ENCODE measurements at places on chromosomes 16 and 17.

DNA sequence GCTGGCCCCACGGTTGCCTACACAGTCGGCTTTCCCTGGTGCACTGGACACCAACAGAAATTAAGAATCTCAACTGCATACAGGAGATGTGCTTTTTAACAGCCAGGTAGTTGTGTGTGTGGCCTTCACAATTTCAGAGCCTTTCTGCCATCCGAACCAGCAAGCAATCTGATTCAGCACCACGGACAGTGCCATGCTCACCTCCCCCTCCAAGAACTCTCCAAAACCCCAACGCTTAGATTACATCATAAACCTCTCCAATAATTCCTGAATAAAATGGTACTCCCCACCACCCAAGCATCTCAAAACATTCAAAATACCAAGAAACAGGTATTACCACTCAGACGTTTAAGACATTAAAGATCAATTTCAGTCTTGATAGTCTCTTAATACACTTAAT, 31.8 kb downstream of the USP7 start:
- DNase-seq = peak; percentile 70

GRCh38 chr16:86942151-86943051, 364.1 kb downstream of the FOXL1 start:
- no peak for DNase-seq

DNA sequence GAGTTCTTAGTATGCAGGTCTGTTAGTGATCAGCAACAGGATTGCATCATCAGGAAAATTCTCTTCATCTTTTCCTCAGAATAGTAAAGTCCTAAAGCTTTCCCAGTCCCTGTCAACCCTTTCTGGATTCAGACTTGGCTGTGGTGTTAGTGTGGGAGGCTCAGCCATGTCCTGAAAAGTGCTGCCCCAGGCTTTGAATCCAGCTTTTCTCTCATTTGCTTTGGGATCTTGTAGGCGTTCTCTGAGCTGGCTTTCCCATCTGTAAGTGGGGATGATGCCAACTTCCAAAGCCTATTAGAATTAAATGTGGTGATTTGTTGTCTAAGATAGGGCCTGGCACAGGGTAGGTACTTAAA, 3.0 kb downstream of the ALKBH5 start:
- DNase-seq = no peak

DNA sequence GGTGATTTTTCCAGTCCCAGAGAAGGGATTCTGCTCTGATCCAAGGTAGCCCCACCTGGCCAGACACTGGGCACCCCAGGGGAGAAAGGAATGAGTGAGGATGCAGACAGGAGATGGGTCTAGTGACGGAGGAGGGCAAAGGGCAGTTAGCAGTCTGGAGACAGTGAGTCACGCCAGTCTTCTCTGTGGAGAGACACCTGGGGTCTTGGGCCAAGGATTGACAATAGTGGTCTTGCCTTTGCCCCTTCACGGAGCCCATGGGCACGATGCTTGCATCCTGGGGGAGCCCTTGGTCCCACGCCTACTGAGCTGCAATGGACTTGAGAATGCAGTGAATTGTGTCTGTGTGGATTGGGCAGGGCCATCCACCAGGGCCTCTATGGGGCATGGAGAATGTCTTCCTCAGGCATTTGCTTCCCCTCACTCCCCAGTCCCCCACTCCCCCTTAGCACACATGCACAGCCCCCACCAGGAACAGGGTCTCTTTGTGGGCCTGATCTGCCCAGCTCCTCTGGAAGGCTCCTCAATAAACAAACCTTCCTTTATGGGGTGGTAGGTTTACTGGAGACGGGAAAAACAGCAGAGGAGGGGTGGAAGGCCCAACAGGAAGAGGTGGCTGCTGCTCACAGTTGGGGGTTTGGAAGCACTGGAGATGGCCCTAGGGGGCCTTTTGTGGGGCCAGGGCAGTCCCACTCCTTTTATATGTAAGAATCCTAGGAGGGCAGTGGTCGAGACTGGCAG, 1.4 kb downstream of the CHAD start:
- DNase-seq = no peak

GRCh38 chr17:70961341-70961740, 792.0 kb downstream of the KCNJ2 start:
- DNase-seq = no peak

DNA sequence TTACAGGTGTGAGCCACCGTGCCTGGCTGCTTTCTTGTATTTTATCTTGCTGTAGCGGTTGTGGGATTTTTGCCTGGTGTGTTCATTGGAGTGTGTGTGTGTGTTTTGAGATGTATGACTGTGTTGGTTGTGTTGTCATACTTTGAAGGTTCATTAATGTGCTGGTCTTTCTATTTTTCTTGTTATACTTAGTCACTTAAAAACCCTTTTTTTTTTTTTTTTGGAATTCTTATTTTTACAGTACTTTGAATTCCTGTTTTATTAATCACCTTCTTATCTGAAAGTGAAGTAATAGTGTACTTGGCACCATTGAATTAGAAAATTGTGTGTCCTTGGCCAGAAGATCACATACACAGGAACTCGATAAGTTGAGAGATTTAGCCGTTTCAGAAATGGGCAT, 30.2 kb downstream of the TENT4B start:
- no peak for DNase-seq

DNA sequence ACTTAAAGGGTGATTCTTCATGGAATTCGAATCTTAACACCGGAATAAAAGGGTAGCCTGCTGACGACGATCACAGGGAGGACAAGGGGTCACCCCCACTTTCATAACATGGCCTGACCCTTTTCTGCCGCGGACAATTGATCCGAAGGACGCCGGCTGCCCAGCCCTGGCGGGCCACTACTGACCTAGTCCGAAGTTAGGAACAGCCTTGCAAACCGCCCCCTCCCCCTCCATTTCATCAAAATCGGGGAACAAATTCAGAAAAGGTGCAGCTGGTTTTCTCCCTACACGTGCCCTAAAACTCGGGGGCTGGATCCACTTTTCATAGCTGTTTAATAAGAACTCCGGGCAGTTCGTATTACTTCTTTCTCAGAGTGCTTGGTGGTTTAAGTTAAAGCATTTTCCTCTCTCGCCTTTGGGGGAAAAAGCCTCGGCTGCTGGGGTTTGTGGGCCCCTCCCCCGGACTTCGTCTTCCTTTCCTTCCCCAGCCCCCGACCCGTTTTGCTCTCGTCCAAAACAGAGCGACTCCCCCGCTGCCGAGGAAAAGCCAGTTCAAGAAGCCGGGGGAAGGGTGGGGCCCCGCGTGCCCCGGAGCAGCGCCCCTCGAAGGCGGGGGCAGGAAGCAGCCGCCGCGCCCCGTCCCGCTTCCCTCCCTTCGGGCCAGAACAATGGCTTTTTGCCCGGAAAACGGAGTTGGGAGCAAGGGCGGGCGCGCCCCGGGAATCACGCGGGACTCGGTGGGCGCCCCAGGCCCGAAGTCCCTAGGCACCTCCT, 641 bp upstream of the CBX2 start:
- no peak for DNase-seq

- no peak for DNase-seq
Measured at GRCh38 chr16:3021449-3022207, 1.5 kb downstream of the TNFRSF12A start.

DNA sequence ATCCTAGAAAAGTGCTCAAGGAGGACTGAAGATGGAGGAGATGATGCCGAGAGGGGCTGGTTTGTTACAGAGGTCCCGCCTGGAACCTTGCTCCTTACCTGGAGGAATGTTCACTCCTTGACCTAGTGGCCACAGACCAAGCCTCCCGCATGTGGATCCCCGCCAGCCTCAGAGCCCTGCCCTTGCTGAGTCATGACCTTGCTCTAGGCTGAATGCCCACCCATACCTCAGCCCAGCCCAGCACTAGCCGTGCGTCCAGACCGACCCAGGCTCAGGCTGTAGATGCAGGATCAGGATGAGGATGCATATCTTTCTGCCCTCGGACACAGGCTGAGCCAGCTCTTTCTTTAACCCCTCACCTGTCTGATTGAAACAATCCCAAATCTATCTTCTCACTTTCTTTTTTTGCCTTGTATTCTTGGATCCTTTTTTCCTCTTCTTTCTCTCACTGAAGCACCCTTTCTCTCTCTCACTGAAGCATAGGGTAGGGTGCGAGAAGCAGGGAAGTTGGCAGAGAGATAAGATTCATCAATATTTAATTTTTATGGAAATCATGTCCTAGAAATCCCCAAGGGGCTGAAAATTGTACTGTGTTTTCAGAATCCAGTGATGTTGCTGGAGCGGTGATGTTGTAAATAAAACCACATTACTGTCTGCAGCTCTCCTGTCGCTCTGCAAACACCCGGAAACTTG, 34.9 kb downstream of the WSCD1 start:
- no peak for DNase-seq

GRCh38 chr17:39709998-39710964, 10.4 kb downstream of the ERBB2 start:
- no peak for DNase-seq

GRCh38 chr17:68993112-68993511, 37.9 kb upstream of the ABCA8 start:
- DNase-seq = no peak

GRCh38 chr16:50040018-50040417, 15.0 kb downstream of the CNEP1R1 start:
- DNase-seq = no peak

- DNase-seq = no peak
Measured at GRCh38 chr17:62661337-62661736, 33.9 kb downstream of the MRC2 start.

DNA sequence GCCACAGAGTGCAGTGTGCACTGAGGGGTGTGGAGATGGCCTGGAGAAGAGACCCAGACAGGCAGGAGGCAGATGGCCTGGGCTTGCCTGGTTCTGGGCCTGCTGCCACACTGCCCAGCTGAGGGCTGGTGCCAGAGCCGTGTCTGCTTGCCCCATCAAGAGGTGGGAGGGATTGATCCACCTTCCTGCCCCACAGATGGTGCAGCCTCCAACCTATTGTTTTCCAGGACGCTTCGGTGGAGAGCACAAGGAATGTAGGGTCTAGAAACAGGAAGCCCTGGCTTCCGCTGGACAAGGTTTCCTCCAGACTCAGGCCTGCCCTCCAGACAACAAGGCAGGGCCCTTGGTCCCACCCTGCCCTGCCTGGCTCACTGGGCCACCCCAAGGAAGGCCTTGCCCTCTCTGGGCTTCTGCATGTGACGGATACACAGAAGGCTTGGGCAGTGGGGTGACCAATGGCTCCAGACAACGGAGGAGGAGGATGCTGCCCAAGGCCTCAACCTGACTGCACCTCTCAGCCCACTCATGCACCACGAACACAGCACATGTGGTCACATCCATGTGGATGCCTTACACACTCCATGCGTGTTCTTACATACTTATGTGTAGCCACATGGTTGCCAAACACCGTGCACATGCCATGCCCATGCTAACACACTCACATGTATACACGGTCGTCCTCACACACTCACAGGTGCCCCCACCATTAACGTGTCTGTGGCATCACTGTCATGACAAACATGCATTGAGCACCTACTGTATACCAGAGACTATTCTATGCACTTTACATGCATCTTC, 6.5 kb upstream of the CDH5 start:
- no peak for DNase-seq

- DNase-seq = peak; percentile 11
Measured at GRCh38 chr17:35373534-35373983, at the start of gene SLFN11. TSS of gene SLFN11 (minus strand) at chr17:35373621. CDS start at chr17:35363807, 9,814 bp downstream.

DNA sequence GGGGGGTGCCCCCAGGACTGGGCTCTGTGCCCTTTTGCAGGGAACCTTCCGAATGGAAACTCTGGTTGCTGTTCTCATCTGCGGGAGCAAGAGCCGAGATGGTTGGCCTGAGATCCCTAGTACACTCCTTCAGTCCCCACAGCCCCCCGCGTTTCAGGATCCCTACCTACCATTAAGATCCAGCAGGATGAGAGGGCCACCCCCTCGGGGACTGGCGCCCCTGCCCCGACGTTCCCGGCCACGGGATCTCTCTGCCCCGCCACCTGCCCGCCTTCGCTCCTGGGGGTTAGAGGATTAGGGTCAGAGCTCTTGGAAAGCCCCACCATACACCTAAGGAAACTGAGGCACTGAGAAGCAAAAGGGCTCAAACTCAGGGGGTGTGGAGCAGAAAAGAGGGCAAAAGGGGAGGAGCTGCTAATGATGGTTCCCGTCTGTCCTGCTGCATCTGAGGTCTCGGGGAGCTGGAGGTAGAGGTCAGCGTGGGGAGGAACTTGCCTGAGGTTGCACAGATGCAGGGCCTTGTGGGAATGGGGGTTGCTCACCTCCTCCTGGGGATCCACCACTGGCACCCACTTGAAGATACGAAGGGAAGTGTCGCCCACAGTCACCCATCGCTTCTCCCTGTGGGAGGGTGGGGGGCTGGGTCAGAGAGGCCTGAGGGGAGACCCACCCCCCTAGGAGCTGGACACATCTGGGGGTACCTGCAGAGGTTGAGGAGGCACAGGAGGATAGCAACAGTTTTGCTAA, 1.0 kb downstream of the BCL7C start:
- no peak for DNase-seq

GRCh38 chr16:84629580-84629979, 11.7 kb upstream of the COTL1 start:
- DNase-seq = no peak

DNA sequence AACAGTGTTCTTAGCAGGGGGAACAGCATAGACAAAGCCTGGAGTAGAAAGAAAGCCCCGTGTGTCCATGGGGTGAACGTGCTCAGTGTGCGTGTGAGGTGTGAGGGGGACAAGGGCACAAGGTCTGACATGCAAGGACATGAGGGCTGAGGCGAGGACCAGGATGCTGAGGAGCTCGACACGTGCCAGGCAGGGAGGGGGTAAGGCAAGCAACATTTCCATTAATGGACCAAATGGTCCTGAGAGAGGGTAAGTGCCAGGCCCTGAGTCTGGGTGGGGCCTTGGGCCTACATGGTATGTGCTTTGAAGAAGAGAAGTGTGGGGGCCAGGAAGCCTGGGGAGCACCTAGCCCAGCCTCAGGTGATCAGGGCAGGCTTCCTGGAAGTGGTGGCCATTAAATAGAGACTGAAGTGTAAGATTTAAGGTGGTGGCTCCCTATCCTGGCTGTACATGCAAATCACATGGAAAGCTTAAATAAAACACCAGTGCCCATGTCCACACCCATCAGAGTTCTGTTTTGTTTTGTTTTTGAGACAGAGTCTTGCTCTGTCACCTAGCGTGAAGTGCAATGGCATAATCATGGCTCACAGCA, 29.3 kb downstream of the ADCY7 start:
- no peak for DNase-seq

GRCh38 chr17:34756637-34757021, 177.2 kb downstream of the TMEM132E start:
- no peak for DNase-seq

- no peak for DNase-seq
Measured at GRCh38 chr16:19913340-19913645, 28.6 kb upstream of the GPRC5B start.

GRCh38 chr16:21260870-21261791, 17.0 kb downstream of the CRYM start:
- no peak for DNase-seq

- no peak for DNase-seq
Measured at GRCh38 chr17:39658346-39658745, 6.8 kb upstream of the TCAP start.

GRCh38 chr16:3157229-3158025, 22.6 kb downstream of the ZNF213 start:
- peak; percentile 26 for DNase-seq

GRCh38 chr17:52110923-52111581, 47.5 kb downstream of the CA10 start:
- no peak for DNase-seq

DNA sequence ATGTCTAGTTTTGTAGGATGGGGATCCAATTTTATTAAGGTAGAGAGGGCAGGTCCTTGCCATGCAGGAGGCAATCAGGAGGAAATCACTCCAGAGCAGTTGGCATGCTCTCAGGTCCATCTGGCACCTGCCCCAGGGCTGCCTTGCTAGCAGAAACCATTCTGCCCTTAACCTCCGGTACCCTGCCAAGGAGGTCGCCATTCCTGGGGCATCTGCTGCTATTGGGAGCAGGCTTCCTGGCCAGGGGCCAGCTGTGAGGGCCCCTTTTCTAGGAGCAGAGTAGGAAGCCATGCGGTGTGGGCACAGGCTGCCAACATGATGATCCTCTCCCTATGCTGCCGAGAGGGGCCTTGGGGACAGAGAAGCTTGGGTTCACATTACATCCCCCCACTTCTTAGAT, 47.6 kb upstream of the MGAT5B start:
- DNase-seq = no peak

All from left renal cortex interstitium (tissue), 4 donors.